ENCODE measurements at places on chromosomes 6 and 20.

GRCh38 chr6:157329829-157330228 lies 6.5 kb upstream of the TMEM242 start:
- no peak for DNase-seq

- DNase-seq: no peak
Observed at GRCh38 chr6:83781506-83781905, 71.7 kb upstream of the RIPPLY2 start.

DNA sequence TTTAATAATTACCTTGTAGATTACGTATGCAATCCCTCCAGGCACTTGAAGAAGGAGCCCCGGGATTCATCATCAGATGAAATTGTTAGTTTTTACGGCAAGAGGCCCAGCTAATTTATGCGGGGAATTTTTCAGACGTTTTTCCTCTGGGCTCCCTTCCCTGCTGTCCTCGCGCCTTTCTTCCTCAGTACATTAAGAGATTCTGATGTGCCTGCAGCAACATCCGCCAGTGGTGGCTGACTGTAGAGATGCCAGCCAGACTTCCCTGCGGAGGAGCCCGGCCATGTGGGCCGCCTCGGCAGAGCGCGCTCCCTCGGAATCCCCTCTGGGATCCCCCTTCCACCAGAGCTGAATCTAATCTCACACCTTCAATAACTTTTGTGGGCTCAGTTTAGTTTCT lies 46.4 kb upstream of the POU3F2 start:
- DNase-seq: no peak

DNA sequence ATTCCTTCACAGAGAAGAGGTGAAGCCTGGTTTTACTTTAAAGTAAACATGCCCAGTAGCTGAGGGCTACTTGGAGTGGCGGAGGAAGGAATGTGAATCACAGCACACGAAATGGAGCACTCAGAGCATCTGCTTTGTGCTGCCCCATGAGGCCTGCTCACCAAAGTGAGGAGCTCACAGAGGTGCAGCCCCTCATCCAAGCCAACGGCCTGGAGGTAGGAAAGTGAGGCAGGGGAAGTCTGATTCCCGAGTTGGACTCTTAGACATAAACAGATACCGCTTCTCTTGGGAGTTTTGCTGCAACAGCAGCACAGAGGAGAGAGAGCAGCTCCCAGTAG lies 3.6 kb downstream of the YTHDF1 start:
- no peak for DNase-seq

DNA sequence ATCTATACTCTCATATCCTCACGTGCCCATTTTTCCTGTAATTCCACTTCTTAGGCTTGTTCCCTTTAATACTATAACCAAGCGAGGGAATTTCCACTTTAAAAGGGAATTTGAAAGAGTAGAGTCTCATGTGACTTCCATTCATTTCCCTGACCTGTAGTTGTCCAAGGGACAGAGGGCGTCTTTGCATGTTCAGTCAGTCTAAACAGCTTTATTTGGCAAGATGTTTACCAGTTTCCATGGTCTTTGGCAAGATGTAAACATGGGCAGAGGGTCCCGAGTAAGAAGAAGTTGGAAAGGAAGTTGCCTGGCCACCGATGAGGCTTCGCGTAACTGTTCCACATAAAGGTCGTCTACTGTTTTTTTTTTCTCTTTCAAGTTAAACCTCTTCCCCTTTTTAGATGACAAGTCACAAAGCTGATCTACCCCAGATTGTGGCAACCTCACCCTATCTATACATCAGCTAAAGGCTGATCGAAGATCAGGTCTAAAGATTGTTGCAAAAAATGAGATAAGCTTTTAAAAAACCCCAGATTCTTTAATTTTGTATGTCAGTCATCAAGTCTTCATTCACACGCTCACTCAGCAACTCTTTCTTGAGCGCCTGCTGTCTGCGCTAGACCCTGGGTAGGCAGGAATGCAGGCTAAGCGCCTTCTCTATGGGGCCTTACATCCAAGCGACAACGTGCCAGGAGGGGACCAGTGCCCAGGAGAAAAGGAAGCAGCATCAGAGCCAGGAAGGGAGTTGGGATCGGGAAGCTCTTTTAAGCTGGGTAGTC lies 31.7 kb upstream of the CCR6 start:
- no peak for DNase-seq

DNA sequence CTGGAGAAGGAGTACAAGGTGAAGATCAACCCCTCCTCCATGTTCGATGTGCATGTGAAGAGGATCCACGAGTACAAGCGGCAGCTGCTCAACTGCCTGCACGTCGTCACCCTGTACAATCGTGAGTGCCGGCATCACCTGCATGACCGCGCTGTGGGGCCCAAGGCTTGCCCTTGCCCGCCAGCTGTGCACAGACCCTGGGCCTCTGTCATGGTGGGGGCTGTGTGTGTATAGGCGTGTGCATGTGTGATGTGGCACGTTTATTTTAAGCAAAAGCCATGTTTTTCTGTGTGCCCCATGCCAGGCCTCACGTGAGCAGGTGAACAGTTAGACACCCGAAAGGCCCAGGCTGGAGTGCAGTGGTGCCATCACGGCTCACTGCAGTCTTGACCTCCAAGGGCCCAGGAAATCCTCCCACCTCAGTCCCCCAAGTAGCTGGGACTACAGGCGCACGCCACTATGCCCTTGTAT lies 36.3 kb downstream of the PYGB start:
- DNase-seq: no peak

DNA sequence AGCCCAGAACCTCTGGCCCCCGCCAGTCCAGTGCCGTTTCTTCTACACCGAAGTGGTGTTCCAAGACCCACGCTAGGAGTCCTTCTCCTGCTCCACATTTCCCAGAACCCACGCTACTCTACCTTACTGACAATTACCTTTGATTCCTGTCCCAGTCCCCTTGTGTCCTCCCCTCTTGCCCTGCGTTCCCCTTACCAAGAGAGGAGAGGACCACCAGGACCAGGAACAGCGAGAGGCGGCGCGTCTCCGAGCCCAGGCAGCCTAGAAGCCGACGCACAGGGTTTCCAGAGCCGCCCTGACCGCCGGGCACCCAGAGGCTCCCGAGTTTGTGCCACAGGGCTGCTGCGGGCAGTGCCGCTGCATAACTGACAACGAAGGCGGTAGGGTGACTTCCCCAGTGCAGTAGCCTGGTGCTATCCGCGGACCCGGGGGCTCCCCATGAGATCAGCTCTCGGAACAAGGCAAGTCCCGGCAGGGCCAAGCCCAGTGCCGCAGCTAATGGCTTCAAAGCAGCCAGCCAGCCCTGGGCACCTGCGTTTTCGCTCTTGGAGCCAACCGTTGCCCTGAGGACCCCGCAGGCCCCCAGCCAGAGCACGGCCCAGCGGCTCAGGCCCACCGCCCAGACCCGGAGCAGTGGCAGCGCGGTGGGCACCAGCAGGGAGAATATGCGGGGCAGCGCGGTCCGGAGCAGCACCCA lies 512 bp downstream of the TAP1 start:
- peak; percentile 45 for DNase-seq

- no peak for DNase-seq
Observed at GRCh38 chr6:14305131-14305530, 187.6 kb downstream of the CD83 start.

DNA sequence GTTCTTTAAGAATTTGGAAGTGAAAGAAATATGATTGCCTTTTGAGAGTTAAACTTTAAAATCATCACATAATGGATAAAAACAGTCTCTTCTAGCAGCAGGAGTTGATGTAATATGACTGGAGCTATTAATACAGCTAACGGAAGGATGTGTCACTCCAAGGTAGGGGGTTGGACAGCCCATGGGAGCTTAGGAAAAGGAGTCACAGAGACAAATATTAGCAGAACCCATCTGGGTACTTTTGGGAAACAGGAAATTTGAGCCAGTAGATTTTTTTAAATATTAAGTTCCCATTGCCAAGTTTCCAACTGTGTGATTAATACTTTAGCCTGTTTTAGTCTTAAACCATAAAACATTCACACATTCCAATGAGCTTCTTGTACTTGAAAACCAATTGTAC lies 164.7 kb upstream of the RIMS1 start:
- DNase-seq: no peak

- no peak for DNase-seq
Observed at GRCh38 chr6:71498638-71499037, 210.0 kb downstream of the OGFRL1 start.

GRCh38 chr6:156309017-156309416 lies 468.2 kb upstream of the ARID1B start:
- no peak for DNase-seq

DNA sequence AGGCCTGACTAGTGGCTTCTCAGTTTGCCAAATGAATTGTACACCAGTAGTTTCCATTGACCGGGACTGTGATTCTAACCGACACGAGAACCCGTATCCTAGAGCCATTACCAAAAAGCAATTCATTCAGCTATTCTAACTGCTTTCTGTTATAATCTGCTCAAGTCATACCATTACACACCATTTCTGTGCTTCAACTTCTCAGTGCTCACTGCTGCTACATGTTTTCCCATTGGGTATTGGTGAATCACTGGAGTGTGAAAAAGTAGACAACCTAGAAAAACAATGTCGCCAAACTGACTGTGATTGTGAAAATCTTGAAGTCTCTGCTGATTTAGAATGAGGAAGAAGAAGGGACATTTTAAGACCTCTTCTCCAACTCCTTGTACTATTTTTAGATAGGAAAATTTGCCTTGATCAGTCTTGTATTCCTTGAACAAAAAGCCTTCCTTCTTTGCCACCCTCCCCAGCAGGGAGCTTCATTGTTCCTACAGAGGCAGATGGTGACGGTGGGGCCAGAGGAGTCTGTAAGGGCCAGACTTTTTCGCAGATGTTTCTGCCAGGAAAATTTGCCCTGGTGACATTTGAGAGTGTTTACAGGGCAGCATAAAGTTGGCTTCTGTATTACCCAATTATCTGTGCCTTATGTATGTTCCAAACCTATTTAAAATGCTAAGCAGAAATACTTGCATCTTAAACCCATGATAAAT lies 31.7 kb upstream of the MAP3K4 start:
- DNase-seq: no peak

DNA sequence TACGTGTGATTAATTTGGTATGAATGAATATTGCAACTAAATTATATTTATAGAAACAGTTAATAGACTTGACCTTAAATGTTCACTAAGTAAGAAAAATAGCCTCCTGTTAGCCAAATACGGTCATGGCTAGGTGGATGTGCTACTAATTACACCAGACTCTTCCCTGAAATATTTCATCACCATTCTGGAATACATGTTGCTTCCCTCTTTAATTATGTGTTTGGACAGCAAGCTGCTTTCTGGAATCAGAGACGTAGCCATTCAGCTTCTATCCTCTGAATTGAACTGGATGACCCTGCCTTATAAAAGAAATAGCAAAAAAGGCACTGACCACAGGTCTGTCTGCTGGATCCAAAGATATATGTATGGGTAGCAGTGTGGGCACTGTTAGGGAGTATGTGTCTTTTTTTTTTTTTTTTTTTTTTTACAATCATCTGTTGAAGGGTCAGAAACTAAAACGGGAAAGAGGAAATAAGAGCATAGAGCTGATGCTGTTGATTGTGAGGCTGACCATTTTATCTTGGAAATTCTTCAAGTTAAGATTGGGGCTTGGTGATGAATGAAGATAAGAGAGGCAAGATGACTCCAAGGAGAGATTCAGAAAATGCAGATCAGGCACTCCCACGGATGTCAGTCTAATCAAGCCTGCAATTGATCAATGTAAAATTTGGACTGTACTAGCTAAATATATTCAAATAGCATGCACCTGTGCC lies 283.2 kb upstream of the HSF2 start:
- DNase-seq: no peak

GRCh38 chr6:140041056-140041455 lies 666.6 kb upstream of the CITED2 start:
- DNase-seq: no peak

DNA sequence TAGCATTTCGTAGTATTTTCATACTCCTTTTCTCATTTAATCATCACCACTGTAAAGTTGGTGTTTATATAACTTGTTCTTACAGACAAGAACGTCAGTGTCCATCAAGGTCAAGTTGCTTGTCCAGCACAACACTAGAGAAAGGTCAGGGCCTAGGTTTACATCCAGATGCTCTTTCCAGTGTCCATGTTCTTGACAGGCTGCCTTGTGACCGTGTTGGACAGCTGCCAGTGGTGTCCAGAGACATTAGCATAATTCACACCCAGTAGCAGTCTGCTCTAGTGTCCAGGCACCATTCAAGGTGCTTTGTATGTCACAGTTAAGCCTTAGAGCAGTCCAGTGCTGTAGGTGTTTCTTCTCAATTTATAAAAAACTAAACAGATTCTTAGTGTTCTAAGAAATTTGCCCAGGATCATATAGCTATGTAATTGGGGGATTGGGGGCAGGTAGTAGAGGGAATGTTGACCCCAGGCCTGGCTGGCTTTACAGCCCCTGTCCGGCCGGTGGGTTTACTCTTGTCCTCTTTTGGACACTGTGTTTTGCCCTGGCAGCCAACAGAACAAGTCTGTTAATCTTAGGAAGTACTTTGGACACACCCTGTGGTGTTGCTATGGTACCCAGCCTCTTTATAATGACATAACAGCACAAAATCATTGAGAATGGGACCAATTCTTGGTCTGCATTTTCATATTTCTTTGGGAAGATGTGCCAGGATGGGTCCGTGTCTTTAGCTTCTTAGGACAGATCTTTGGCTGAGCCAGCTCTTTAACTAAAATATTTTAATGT lies 8.0 kb downstream of the STK35 start:
- no peak for DNase-seq

DNA sequence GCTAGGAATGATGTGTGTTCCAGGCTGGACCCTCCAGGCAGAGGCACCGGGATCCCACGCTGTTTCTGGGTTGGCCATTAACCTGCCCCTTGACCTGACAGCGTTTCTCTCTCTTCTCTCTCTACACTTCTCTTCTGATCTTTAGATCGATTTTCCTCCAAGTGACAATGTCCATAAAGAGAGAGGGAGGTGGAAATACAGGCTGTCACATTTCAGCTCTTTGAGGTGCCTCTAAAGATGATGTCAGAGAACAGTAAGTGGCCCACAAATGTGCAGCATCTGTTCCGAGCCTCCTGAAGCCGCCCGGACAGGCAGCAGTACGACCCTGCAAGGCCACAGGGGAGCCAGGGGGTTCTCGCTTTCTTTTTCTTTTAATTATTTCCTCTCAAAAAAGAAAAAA lies 2.5 kb upstream of the SLCO4A1 start:
- DNase-seq: no peak

DNA sequence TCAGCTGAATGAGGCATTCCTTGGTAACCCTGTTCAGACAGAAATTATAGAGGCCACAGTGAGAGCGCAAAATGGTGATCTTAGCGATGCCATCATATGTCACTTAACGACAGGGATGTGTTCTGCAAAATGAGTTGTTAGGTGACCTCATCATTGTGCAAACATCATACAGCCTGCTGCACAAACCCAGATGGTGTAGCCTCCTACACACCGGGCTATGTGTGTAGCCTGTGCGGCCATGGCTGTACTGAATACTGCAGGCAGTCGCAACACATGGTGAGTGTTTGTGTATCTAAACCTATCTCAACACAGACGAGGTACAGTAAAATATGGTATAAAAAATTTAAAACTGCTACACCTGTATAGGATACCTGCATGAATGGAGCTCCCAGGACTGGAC lies 234.1 kb upstream of the PMEPA1 start:
- DNase-seq: no peak

- no peak for DNase-seq
Observed at GRCh38 chr6:34074064-34074742, 71.7 kb downstream of the GRM4 start.

GRCh38 chr6:40710626-40711330 lies 123.6 kb upstream of the LRFN2 start:
- DNase-seq: no peak

Measured in stimulated activated CD4-positive, alpha-beta T cell treated with anti-CD3 and anti-CD28 coated beads, Interleukin-4, amount 100 ng/mL, for 4 hours (primary cell).